ENCODE measurements at places on chromosomes 1 and 21. TPM values are rescaled to one million over a fixed set of nuclear protein-coding genes. Genes with fewer than 3 reads are reported as not detected.
A peak's percentile ranks its signal among the peaks of the same experiment; 100 is the strongest.

GRCh38 chr1:157189986-157190982 is 52.1 kb upstream of the ETV3 start:
- H3K27me3 ChIP-seq: no peaks in the 10 kb centered on the region
- H3K4me3 ChIP-seq: no peak overlapping the region
- DNase-seq: no peak
- H3K27ac ChIP-seq: no peak overlapping the region
- no peaks in the 10 kb centered on the region for H3K4me1 ChIP-seq

Gene UBXN10
- 0.28 TPM for total RNA-seq

- peak overlapping the region; percentile 97 for H3K27ac ChIP-seq
- H3K36me3 ChIP-seq: peaks cover 18% of the 10 kb centered on the region
- peak overlapping the region; percentile 79 for H3K4me3 ChIP-seq
- DNase-seq: peak; percentile 55
These were observed 5.2 kb downstream of the COQ8A start for GRCh38 chr1:226945106-226945857.

GRCh38 chr1:32873484-32873883 is 2.8 kb upstream of the FNDC5 start:
- H3K36me3 ChIP-seq: no peaks in the 10 kb centered on the region
- no peak overlapping the region for H3K4me3 ChIP-seq
- no peaks in the 10 kb centered on the region for H3K27me3 ChIP-seq

Gene FCRL4
- not detected for total RNA-seq

DNA sequence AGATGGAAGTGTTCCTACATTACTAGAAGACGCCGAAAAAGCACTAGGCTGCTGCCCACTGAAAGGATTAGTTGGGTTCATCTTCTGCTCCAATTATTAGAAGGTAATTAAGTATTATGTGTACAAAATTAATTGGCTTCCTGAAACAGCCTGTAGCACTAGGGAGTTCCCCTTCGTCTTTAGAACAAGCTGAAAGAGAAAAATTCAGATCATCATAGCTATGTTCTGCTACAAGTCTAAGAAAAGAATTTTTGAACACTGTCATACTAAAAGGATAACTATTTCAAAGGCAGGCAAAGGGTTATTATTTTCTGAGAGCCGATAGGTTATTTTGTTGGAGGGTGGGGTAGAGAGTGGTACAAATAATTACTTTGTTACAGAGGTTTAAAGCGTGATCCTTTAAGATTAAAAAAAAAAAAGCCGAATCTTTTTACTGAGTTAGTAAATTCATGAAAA is at the start of gene MCM3AP:
MCM3AP (minus strand) TSS at position 406 of the 456 bp plus-strand sequence; CDS start at position 81, 325 bp downstream.
- peaks cover 66% of the 10 kb centered on the region for H3K36me3 ChIP-seq
- DNase-seq: no peak
- H3K4me1 ChIP-seq: peaks cover 51% of the 10 kb centered on the region
- peak within 1 kb of the TSS; percentile 96 for H3K27ac ChIP-seq

Gene APOBEC4
- not detected for total RNA-seq

Gene NEXN
- 404 TPM for total RNA-seq

DNA sequence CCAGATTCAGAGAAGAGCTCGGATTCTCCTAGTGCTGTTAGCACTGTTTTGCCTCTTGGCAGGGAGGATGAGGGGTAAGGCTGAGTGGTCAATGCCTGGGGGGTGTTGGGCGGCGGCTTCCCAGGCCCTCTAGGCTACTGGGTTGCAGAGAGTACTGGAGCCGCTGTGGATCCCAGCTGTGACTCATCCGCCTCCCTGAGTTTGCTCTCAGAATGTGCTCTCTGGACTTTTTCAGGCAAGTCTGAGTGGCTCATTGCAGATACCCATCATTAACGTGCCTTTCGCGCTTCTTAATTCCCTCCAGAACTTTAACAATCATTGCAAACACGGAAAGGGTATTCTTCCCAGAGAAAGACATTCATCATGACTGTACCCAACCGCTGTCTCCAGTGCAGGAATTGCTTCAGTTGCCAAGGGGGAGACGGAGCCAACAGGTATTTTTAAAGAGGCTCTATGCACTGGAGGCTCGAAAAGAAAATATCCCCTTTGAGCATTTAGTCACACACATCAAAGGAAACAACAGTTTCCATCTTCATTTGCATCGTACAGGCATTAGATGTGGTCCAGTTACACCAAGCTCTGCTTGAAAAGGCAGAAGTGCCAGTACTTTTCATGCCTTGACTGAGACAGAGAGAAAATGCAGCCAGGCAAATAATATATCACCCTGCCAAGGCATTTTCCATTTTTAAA is 14.4 kb upstream of the CAMTA1 start:
- H3K4me1 ChIP-seq: no peaks in the 10 kb centered on the region
- no peak overlapping the region for H3K4me3 ChIP-seq
- no peaks in the 10 kb centered on the region for H3K27me3 ChIP-seq
- no peaks in the 10 kb centered on the region for H3K36me3 ChIP-seq

Gene TSSK3
- total RNA-seq: 1.5 TPM

- H3K27ac ChIP-seq: no peak overlapping the region
- no peak overlapping the region for H3K4me3 ChIP-seq
- DNase-seq: no peak
- H3K27me3 ChIP-seq: peaks cover 5% of the 10 kb centered on the region
These were observed 134.0 kb upstream of the DPYD start for GRCh38 chr1:98054786-98055185.

Gene SPRR2F
- not detected for total RNA-seq

DNA sequence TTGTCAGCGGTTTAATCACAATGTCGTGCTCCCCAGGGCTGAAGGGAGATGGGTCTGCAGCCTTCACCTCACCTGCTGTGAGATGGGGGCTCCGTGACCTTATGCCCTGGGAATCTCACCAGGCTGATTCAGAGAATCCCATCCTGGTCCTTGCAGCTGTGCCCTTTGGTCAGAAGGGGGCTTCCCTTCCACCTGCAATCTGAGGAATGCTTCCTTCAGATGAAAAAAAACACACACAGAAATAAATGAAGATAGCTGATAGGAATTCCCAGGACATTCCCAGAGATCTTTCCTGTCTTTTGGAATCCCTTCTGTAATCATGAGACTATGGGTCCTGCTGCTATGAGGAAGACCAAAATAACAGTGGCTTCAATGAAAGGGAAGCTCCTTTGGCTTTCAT is 127.0 kb upstream of the VAMP3 start:
- no peak for DNase-seq
- H3K27ac ChIP-seq: no peak overlapping the region
- H3K36me3 ChIP-seq: no peaks in the 10 kb centered on the region
- H3K4me3 ChIP-seq: no peak overlapping the region
- no peaks in the 10 kb centered on the region for H3K27me3 ChIP-seq

Gene AADACL4
- not detected for total RNA-seq

DNA sequence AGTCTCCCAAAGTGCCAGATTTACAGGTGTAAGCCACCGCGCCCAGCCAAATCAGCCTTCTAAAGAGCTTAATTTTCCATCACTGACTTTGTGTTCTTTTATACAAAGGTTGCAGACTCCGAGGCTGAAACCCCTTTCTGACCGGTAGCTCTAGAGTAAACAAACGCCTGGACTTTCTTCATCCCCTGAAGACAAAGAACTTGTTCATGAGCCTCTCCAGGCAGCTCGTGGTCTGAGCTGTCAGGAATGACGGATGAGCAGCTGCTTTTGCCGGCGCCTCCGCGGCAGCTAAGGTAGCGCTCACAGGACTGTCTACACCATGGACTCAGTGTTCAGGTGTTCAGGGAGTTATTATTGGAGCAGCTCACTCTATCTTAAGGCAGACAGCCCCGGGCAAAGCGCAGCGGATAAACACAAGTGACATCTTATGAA is 128.5 kb upstream of the ERRFI1 start:
- H3K4me3 ChIP-seq: no peak overlapping the region
- H3K27me3 ChIP-seq: no peaks in the 10 kb centered on the region
- H3K4me1 ChIP-seq: no peaks in the 10 kb centered on the region

- H3K27me3 ChIP-seq: no peaks in the 10 kb centered on the region
- H3K4me1 ChIP-seq: no peaks in the 10 kb centered on the region
- DNase-seq: no peak
These were observed 298.6 kb downstream of the LMX1A start for GRCh38 chr1:165057956-165058355.

Gene MATN1
- total RNA-seq: not detected

Gene SYTL1
- 0.83 TPM for total RNA-seq

GRCh38 chr1:192983349-192983980 is 75.7 kb downstream of the UCHL5 start:
- DNase-seq: no peak
- no peak overlapping the region for H3K4me3 ChIP-seq
- no peaks in the 10 kb centered on the region for H3K4me1 ChIP-seq
- H3K27ac ChIP-seq: no peak overlapping the region
- H3K27me3 ChIP-seq: no peaks in the 10 kb centered on the region

DNA sequence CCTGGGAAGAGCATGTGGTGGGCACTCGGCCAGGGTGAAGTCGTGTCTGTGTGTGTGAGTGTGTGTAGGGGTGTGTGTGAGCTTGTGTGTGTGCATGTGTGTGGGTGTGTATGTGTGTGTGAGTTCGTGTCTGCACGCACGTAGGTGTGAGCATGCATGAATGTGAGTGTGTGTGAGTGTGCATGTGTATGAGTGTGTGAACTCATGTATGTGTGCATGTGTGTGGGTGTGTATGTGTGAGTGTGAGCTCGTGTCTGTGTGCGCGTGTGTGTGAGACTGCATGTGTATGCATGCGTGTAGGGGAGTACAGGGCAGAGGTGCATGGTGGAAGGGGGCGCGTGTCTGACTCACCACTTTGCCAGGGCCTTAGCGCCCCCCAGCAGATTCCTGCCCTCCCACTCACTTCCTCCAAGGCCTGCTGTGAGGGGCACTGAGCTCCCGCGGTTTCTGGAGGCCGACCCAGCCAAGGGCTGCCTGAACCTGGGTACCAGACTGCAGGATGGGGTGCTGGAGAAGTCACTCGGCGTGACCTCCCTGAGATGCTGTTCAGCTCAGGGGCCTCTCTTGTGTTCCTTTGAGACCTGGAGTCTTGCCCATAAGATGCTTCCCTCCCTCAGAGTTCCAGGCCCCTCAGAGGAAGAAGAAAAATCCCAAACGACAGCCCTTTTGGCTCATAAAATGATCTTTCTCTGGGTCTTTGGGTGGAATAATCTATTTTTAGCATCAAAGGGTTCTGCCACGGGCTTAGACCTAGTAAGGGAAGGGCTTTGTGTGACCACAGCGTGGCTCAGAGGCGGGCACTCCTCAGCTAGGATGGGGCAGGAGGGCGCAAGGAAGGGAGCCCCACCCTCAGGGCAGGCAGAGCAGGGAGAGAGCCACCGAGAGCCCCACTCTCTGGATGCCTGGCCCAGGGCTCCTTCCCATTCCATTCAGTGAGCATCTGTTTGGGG is 41.1 kb upstream of the RUNX3 start:
- peaks cover 44% of the 10 kb centered on the region for H3K27me3 ChIP-seq
- H3K36me3 ChIP-seq: no peaks in the 10 kb centered on the region
- no peak for DNase-seq
- no peak overlapping the region for H3K27ac ChIP-seq
- H3K4me3 ChIP-seq: no peak overlapping the region

DNA sequence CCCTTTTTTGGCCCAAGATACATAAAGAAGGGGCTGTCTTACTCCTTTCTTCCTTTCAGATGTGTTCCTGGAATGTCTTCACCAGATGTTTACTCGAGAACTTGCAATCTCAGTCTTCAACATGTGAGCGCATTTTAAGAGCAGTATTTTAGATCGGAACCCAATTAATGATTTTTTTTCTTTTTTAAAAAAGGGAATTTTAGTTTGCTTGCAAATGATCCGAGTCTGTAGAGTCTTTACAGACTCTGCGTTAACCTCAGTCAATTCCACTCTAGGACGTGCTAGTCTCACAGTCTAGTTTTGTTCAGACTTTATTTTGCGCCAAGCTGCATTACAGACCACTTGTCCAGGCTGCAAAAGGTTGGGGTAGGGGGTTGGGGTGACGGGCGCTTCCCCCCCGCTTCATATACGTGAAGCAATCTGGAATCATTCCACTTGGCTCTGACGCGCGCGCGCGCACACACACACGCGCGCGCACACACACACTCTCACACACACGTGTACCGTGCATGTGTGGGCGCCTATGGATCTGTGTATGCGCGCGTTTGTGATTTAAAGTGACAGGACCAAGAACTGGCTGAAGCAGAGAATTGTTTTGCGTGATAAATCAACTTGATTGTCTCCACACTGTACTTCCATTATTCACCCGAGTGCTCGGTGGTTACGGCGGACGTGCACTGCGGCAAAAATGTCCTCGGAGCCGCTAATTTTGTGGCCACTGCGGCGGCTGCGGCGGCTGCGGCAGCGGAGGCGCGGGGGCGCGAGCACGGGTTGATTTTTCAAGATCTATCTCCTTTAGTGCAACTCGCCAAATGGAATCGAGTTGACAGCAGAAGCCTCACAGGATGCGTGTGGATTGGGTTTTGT is 25.6 kb upstream of the NFIA start:
- H3K27ac ChIP-seq: peak overlapping the region; percentile 97
- peak overlapping the region; percentile 84 for H3K4me3 ChIP-seq
- no peaks in the 10 kb centered on the region for H3K27me3 ChIP-seq
- DNase-seq: peak; percentile 77

Gene MCOLN2
- 0.23 TPM for total RNA-seq

DNA sequence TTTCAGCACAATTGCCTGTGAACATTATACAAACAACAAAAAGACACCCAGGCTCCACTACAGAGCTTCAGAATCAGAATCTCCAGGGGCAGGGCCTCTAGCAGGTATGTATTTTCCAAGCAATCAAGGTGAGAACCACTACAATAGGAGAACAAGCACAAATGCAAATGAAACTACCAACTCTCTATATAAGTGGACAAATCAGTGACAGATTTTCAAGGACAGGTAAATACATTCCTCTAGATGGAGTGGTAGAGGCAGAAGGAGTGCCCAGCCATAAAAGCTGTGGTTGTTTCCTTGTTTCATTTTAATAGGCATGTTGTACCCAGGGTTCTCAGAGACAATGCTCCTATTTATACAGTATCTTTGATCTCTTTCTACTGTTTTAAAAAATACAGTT is 20.1 kb upstream of the CCDC17 start:
- no peaks in the 10 kb centered on the region for H3K4me1 ChIP-seq
- no peak overlapping the region for H3K4me3 ChIP-seq
- H3K27ac ChIP-seq: no peak overlapping the region
- peaks cover 84% of the 10 kb centered on the region for H3K36me3 ChIP-seq
- DNase-seq: no peak
- H3K27me3 ChIP-seq: no peaks in the 10 kb centered on the region

Gene GLMN
- 5.5 TPM for total RNA-seq

Gene SELENBP1
- 89.2 TPM for total RNA-seq

- no peak for DNase-seq
- no peak overlapping the region for H3K4me3 ChIP-seq
- no peak overlapping the region for H3K27ac ChIP-seq
- H3K36me3 ChIP-seq: no peaks in the 10 kb centered on the region
- peaks cover 5% of the 10 kb centered on the region for H3K27me3 ChIP-seq
These were observed 66.0 kb upstream of the PAX7 start for GRCh38 chr1:18564676-18565075.

Measured in psoas muscle (tissue), 8 donors.